ENCODE measurements at places on chromosomes 12 and 14.
A peak's percentile ranks its signal among the peaks of the same experiment; 100 is the strongest.

GRCh38 chr14:34554540-34555250 is 15.2 kb upstream of the EAPP start:
- DNase-seq = no peak

- DNase-seq = no peak
These were observed 161.2 kb upstream of the SLC38A2 start for GRCh38 chr12:46533723-46534122.

DNA sequence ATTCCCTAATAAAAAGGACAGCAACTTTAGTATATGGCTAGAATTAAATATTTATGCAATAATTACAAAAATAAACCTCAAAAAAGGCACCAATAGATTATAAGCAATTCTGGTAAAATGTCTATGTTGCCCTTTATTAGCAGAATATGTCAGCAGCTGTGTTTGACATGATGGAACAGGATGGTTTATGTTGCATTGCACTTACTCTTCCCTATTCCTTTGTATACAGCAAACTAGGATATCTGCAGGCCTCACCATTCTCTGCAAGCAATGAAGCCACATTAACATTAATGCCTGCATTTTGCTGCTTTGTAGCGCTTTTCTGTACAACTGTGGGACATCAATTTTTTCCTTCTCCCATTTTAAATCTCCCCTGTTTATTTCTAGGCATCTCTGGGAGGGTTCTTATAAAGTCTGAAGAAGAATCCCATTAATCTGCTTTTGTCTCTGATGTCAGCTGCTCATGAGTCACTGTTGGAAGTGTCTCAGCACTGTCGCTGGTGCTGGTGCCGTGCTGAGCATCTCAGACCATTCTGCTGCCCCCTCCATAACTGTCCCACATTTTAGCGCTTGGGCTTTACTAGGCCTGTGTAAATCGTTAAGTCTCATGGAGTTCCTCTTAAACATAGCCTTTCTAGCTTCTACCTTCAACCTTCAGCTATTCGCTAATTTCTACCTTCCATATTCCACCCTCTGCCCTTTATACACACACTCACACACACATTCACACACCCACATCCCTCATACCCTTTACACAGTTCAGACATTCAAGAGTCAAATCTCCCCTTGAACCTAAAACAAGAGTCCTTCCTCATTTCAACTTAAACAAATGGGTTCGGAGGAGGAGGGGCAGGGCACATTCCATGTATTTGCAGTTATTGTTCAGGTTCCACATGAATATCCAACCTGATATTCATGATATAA is 64.4 kb upstream of the TRHDE start:
- no peak for DNase-seq

DNA sequence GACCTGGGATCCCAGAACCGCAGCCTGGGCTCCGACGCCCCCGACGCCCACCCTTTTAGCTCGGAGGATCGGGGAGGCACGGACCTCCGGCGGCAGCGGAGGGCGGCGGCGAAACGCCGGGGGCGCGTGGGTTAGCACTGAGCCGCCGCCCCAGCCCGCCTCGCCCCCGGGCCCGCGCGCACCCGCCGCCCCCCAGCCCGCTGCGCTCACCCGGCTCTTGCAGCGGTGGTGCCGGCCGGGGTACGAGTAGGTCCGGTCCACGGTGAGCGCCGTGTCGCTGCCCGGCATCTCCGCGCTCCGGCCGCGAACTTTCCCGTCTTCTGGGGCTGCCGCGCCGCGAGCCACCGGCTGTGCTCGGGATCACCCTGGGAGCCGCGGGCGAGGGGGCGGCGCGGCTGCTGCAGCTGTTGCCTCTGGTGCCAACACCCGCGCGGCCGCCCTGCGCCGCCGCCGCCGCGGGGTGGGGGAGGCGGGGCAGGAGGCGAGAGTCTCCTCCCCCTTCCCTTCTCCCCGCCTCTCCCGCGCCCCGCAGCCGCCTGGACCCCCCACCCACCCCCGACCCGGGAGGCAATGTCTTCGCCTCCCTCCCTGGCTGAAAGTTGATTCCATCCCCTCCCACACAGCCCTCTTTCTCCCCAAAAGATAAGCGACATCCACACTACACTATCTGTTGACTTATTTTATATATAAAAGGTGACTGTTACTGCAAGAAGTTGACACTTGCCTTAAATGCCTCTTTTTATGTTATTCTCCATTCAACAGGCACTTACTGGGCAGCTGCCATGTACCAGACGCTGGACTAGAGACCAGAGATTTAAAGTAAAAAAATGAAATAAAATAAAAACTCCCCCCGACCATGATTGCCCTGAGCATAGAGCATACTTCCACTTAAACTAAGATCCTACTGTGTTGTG is at the start of gene TMCC3:
Gene TMCC3, minus strand, starts transcription at position 415 of the 914 bp plus-strand sequence. Its CDS starts 127 bp downstream, at position 288.
- DNase-seq = peak; percentile 38

- DNase-seq = peak; percentile 73
These were observed 614.9 kb downstream of the VRK1 start for GRCh38 chr14:97411938-97412612.
